NCI-H1694 treated with DMSO at 0.1 percent for 48 hours (cell line): ENCODE measurements at places on chromosomes 3 and 15.

DNA sequence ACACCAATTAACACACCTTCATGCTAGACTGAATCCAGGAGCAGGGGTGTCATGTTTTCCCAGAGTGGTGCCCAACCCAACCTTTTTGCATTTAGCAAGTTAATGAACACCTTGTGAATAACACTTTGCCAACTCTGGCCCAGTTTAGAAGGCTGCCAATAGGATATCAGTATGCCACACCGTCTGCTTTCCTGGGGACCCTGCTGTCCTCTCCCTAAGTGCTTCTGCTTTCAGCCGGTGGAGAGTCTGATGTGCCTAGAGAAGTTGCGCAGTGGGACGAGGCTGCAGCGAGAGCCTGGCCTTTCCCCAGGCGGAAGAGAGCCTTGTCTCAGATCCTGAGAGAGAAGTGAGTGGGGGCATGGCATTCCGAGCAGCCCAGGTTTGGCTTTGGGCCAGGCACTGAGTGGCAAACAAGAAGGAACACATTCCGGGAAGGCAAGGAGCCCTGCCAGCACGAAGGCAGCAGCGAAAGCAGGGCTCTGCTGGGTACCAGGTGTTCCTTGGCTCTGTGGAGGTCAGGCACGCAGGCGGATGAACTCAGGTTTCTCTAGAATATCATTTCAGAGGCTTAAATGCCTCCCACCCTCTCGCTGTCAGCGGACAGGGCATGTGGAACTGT lies 36.9 kb downstream of the SENP8 start:
- DNase-seq: no peak

DNA sequence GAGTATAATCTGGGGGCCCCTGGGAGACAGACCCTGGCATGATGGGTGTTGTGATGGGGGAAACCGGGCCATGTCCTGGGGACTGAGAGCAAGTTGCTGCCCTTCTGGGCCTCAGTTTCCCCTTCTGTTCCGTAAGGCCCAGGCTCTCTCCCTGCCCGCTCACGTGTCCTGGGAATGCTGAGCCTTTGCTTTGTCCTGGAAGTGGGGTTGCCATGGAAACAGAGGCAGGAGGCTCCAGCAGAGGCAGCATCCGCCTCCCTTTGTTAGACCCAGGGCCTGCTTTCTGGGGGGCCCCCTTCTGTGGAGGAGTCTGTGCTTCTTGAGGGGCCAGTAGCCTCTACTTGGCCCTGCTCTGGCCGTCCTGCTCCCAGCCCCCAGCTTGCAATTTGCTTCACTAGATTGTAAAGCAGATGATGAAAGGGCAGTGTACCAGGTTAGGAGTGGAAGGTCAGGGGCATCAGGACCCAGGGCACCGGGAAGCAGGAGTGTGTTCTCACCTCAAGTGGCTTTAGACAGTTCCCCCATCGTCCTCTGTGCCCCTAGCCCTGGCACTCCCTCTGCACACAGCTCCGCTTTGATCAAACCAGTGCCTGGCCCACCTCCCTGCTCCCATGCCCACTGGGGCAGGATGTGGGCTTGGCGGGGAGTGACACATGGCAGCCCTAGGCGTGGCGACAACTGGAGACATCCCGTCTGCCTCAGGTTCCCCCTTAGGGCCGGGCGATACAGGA lies 105.6 kb downstream of the FBLN2 start:
- no peak for DNase-seq

GRCh38 chr3:59605318-59605717 lies 555.5 kb upstream of the CFAP20DC start:
- DNase-seq: no peak

- no peak for DNase-seq
These were observed 322.8 kb upstream of the CTNNB1 start for GRCh38 chr3:40876496-40876895.

DNA sequence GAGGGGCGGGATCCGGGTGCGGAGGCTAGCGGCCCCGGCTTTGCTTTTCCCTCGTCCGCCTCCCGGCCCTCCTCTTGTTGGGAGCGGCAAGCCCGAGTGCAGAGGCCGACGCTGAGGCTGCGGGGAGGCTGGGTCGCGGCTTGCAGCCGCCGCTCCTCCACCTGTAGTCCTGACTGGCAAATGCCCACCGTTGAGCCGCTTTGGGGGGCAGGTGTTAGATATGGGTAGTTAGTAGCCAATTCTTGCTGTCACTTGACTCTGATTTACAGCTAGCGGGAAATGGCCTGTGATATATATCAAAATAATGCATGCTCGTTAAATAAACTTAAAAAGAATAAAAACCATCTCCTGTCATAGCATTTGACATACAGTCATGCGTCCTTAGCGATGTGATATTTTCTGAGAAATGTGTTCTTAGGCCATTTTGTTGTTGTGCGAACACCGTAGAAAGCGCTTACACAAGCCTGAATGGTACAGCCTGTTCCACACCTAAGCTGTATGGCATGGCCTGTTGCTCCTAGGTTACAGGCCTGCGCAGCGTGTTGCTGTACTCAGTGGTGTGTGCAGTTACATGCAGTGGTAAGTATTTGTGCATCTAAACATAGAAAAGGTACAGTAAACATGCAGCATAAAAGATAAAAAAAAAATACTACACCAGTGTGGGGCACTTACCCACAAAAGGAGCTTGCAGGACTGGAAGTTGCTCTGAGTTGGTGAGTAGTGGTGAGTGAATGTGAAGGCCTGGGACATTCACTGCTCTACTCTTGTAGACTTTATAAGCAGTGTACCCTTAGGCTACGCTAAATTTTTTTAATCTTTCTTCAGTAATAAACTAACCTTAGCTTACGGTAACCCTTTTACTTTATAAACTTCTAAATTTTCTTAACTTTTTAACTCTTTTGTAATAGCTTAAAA lies 873 bp downstream of the CAPN7 start:
- DNase-seq: no peak

GRCh38 chr3:187828579-187829452 lies 83.5 kb upstream of the BCL6 start:
- no peak for DNase-seq
